NCI-H1092 treated with DMSO at 0.1 percent for 48 hours (cell line): ENCODE measurements at places on chromosomes 11 and 22.

- no peak for DNase-seq
Measured at GRCh38 chr11:72173291-72173690, 18.6 kb upstream of the FOLR1 start.

- no peak for DNase-seq
Measured at GRCh38 chr11:112511911-112512310, 251.3 kb upstream of the PLET1 start.

DNA sequence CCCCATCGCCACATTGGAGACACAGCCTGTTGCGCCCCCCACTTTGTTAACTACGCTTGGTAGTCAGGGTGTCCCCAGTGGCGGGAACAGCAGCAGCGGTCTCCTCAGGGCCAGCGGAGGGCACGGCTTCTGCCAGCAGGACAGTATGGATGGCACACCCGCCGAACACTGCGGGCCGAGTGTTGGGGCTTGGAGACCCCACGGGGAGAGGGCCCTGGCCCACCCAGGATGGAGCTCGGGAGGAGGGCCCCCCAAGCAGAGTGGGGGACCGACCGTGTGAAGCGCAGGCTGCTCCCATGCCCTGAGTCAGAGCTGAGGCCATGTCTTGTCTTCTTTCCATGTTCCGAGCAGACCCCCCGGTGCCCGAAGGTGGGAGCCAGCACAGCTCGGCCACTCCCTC, 17.8 kb downstream of the MRPL23 start:
- DNase-seq: no peak

- DNase-seq: no peak
Measured at GRCh38 chr11:47257517-47258316, at the start of gene NR1H3. TSS of gene NR1H3 (plus strand) at chr11:47257996. CDS start at chr11:47259217, 1,221 bp downstream.
